Hematopoietic multipotent progenitor cell treated with erythropoietin and hydrocortisone succinate and interleukin-3 and kit ligand, for 15 days (in vitro differentiated cells): ENCODE measurements at places on chromosomes 6 and 20.

DNA sequence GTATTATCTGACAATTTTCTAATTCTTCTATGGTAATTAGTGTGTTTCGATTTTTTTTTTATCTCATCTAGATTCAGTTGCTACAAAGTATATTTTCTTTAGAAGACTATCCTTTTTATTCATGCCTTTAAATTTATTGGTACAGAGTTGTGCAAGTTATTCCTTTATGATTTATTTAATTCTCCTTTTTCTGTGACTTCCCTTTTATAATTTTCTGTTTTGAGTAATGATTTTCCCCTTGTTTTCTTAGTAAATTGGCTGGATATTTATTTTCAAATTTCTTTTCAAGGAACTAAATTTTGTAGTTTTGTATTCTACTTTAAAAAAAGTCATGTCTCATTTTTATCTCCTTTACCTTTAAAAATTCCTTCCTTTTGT lies 2.4 kb upstream of the IL22RA2 start:
- DNase-seq: no peak

DNA sequence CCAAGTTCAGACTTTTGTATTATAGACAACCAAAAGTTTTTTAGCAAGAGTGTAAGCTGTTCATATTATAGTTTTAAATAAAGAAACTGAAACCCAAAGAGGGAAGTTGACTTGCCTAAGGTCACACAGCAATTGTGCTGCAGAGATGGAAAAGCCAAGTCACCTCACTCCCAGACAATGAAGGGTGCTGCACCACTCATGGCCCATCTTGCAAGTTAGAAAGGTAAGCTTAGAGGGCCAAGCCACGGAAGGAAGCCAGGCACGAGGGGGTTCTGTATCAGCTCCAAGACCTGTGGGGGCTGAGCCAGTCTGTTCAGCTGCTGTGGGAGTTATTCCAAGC lies 860 bp downstream of the DEFB124 start:
- DNase-seq: no peak

DNA sequence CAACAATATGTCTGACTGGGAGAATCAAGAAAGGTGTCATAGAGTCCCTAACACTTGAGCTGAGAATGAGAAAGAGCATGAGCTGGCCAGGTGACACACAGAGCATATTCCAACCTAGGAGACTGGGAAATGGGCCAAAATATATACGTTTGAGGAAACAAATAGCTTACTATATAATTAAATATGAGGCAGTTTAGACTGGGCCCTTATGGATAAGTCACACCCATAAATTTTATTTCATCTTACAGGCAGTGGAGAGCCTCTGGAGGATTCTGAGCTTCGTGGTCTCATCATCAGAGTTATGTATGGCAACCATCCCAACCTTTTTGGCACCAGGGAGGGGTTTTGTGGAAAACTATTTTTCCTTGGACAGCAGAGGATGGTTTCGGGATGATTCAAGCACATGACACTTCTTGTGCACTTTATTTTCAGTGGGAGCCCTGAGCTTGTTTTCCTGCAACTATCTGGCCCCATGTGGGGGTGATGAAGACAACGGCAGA lies 12.9 kb upstream of the NQO2 start:
- no peak for DNase-seq

- no peak for DNase-seq
These were observed 35.2 kb downstream of the PHACTR1 start for GRCh38 chr6:12751694-12752325.

DNA sequence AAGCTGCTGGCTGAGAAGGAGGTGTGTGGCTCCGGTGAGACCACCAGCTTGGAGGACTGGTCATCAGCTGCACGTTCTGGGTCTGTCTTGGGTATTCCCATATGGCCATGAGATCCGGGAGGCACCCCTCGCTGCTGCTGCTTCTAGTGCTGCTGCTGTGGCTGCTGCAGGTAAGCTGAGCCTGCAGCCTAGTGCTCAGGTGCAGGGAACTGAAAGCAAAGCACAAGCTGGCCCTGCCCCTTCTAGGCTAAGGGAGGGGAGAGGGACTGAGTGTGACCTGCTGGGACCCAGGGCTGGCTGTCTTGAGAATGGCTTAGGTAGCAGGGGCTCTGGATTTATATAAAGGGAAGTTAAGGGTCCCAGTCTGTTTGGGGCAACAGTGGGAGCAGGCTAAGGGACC lies 403 bp downstream of the CDH26 start:
- DNase-seq: no peak

GRCh38 chr20:1862663-1863053 lies 32.5 kb upstream of the SIRPA start:
- no peak for DNase-seq

DNA sequence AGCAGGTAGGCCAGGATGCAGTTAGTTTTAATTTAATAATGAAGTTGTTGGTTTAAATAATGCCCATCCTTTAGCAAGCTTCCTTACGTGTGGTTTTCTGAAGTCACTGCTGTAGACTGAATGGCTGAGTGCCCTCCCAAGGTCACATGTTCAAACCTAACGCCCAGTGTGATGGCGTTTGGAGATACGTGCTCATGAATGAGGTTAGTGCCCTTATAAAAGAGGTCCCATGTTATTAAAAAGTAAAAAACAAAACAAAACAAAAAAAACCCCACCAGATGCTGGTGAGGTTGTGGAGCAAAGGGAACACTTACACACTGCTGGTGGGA lies 16.3 kb downstream of the LRP11 start:
- DNase-seq: no peak

DNA sequence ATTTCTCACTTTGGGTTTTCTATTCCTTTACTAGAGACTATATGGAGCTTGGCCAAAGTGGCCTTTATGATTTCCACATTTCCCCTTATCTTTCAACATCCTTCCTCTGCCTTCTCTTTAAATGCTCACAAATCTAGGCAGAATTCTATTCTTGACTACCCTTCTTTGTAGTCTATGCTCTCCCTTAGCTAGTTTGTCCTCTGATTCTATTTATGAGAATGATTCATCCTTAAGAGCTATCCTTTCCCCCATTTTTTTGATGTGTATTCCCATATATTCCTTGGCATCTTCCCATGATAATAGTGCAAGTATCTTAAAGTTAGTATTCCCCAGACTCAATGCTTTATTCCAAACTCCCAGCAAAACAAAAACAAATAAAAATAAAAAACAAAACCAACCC lies 53.1 kb downstream of the IL20RA start:
- no peak for DNase-seq

GRCh38 chr20:36275441-36276189 lies 30.5 kb upstream of the DLGAP4 start:
- no peak for DNase-seq

GRCh38 chr6:150076196-150076893 lies 7.4 kb upstream of the ULBP3 start:
- no peak for DNase-seq

GRCh38 chr6:148379966-148380713 lies 37.5 kb downstream of the SASH1 start:
- DNase-seq: no peak
